Endothelial cell (in vitro differentiated cells): ENCODE measurements at places on chromosomes 6 and 20. TPM values are rescaled to one million over a fixed set of nuclear protein-coding genes. Genes with fewer than 3 reads are reported as not detected.
A peak's percentile ranks its signal among the peaks of the same experiment; 100 is the strongest.

PTPRA gene
- total RNA-seq = 59.9 TPM

DNA sequence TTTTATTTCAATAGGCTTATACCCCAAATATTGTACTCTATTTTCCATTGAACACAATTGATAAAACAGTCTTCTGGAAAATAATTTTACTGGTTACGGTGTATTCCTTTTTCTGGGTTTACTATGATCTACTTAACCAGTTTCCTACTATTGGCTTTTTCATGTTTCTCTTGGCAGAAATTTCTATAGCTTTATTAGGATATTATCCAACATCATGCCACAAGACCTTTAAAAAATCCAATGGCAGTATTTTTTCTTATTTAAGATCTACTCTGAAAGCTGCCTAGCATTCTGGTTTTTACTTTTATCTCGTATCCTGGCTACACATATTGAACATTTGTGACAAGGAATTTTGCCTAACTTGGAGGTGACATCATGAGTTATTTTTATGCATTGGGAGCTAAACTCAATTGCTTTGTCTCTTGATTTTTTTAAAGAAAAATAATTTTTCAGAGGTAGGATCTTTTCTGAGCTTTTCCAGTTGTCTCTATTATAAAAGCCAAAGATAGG lies 45.5 kb downstream of the SLC9A8 start:
- peaks cover 19% of the 10 kb centered on the region for H3K36me3 ChIP-seq
- H3K4me1 ChIP-seq = peaks cover 3% of the 10 kb centered on the region
- DNase-seq = no peak
- H3K27ac ChIP-seq = no peak overlapping the region
- peaks cover 1% of the 10 kb centered on the region for H3K27me3 ChIP-seq

DNA sequence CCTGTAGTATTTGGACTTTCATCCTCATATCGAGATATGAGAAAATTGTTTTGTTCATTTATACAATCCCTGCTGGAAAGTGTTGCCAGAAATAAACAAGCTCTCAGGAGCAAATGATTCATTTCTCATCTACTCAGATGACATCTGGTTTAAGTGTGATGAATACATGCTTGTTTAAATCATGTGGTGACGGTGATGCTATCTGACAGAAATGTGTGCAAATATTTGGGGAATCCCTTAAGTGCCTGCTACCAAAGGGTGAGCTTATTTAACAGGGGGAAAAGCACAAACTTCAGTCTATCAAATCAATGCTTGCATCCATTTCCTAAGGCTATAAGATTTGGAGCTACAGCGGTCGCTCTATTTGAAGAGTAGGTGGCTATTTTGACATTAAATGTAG lies 368.3 kb upstream of the SASH1 start:
- no peak for DNase-seq
- no peak overlapping the region for H3K4me3 ChIP-seq
- H3K27me3 ChIP-seq = no peaks in the 10 kb centered on the region
- H3K4me1 ChIP-seq = no peaks in the 10 kb centered on the region
- no peaks in the 10 kb centered on the region for H3K36me3 ChIP-seq

DNA sequence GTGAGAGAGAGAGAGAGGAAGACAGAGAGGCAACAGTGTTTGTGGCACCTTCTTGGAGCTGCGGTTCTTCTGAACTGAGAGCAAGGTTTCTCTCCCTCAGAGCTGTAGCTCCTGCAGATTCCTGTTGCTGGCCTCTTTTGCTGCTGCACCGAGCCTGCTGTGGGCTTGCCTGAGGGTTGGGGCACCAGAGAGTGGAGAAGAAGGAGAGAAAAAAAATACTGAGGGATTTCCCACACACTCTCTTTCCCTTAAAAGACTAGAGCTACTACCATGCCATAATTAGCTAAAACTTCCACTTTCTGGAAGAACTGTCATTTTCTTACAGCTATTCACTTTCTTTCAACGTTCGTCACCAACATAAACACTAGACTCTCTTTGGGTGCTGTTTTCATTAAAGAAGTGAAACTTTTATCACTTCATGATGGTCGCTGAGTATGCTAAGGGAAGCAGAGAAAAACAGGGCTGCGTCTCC lies 18.2 kb upstream of the ECI2 start:
- DNase-seq = no peak
- H3K36me3 ChIP-seq = no peaks in the 10 kb centered on the region
- H3K27me3 ChIP-seq = peaks cover 1% of the 10 kb centered on the region
- peaks cover 9% of the 10 kb centered on the region for H3K4me1 ChIP-seq
- H3K4me3 ChIP-seq = no peak overlapping the region

DNA sequence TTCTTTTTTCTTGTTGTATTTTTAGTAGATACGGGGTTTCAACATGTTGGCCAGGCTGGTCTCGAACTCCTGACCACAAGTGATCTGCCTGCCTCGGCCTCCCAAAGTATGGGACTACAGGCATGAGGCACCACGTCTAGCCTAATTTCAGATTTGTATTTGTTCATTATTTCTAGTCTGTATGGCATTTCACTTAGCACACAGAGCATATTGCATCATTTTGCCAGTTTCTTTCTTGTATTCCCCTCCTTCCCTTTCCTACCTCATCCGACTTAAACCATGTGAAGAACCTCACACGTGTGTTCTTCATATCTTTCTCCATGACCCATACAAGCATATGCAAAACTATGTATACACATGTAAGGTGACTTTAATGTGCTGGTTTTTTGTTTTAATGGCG lies 470.0 kb downstream of the CBLN4 start:
- no peaks in the 10 kb centered on the region for H3K27me3 ChIP-seq
- DNase-seq = no peak
- peaks cover 3% of the 10 kb centered on the region for H3K36me3 ChIP-seq
- no peak overlapping the region for H3K27ac ChIP-seq
- H3K4me1 ChIP-seq = no peaks in the 10 kb centered on the region
- H3K4me3 ChIP-seq = no peak overlapping the region

- DNase-seq = no peak
- no peaks in the 10 kb centered on the region for H3K36me3 ChIP-seq
- no peak overlapping the region for H3K27ac ChIP-seq
- H3K27me3 ChIP-seq = no peaks in the 10 kb centered on the region
- H3K4me1 ChIP-seq = peaks cover 12% of the 10 kb centered on the region
These were observed 67.3 kb upstream of the JAG1 start for GRCh38 chr20:10741060-10741459.

GRCh38 chr6:5764401-5764955 lies 242.2 kb downstream of the NRN1 start:
- H3K36me3 ChIP-seq = peaks cover 10% of the 10 kb centered on the region
- DNase-seq = no peak
- H3K4me1 ChIP-seq = peaks cover 4% of the 10 kb centered on the region
- H3K27ac ChIP-seq = no peak overlapping the region
- H3K4me3 ChIP-seq = no peak overlapping the region

DNA sequence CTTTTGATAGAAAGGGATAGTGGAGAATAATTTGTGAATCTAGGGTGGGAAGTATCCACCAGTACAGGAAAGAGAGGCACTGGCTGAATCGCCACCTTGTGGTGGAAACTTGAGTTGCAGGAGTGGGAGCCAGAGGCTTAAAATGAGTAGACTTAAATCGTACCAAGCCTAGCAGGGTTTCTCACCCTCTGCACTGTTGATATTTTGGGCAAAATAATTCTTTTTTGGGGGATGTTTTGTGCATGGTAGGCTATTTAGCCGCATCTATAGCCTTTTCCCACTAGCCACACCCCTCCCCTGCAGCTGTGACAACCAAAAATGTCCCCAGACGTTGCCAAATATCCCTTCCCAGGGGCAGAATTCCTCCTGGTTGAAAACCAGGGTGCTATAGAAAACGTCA lies 119.1 kb downstream of the DHX35 start:
- H3K27me3 ChIP-seq = peaks cover 6% of the 10 kb centered on the region
- H3K4me3 ChIP-seq = no peak overlapping the region
- no peak overlapping the region for H3K27ac ChIP-seq
- peaks cover 6% of the 10 kb centered on the region for H3K4me1 ChIP-seq
- peak; percentile 90 for DNase-seq

DNA sequence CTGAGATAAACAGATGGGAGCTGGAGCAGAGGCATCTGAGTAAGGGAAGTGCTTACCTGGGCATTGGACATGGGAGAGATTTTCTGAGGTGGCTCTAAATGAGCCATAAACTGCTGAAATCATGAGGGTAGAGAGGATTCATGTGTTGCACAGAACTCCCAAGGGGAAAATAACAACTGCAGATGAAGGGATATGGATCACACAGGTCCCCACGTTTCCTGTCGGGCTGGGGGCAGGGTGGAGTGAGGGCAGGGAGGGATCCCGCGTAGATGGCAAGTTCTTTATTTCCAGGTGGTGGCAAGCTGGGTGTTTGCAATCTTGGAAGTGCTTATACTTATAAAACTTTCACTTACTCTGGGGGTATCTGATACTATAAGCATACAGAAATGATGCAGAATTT lies 422.6 kb upstream of the FLRT3 start:
- no peak overlapping the region for H3K27ac ChIP-seq
- peaks cover 13% of the 10 kb centered on the region for H3K4me1 ChIP-seq
- no peaks in the 10 kb centered on the region for H3K36me3 ChIP-seq
- peaks cover 1% of the 10 kb centered on the region for H3K27me3 ChIP-seq
- DNase-seq = no peak
- H3K4me3 ChIP-seq = no peak overlapping the region

DNA sequence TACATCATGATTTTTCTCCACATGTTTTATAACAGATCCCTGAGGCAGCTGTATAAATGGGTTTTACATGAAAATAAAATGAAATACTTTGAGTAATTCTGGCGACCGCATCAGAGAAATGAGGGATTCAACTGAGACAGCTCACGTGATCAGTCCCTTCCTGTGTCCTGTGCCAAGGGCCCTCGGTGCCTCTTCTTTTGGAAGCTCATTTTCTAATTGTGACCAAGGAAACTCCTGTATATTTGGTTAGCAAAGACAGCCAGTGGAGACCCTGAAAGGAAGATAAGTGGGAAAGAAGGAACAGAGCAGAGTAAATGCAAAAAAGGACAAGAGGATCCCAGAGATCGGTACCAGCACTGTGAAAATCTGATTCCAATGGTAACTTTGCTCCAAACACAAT lies 129.9 kb downstream of the FYN start:
- H3K36me3 ChIP-seq = peaks cover 45% of the 10 kb centered on the region
- no peak overlapping the region for H3K4me3 ChIP-seq
- no peak for DNase-seq
- peak overlapping the region; percentile 61 for H3K27ac ChIP-seq

DNA sequence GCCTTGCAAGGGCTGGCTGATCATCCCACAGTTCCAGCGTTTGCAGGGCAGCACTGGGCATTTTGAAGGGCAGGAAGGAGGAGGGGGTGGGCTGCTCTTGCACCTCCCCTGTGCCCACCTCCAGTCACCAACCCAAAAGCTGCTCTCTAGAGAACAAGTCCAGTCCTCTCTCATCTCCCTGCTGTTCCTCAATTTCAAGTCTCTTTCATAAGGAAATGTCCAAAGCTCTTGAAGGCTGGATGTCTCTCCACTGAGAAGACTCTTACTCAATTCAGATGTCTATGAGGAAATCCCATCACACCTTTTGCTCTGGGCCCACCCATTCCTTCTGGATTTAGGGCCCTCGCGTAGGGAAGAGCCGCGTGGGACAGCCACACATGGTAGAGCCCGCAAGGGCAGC lies 31.7 kb downstream of the WRNIP1 start:
- peaks cover 14% of the 10 kb centered on the region for H3K36me3 ChIP-seq
- H3K4me1 ChIP-seq = peaks cover 27% of the 10 kb centered on the region
- H3K27ac ChIP-seq = no peak overlapping the region
- no peak overlapping the region for H3K4me3 ChIP-seq

- H3K4me3 ChIP-seq = no peak overlapping the region
- H3K27ac ChIP-seq = no peak overlapping the region
- H3K27me3 ChIP-seq = peaks cover 7% of the 10 kb centered on the region
- H3K36me3 ChIP-seq = peaks cover 11% of the 10 kb centered on the region
- H3K4me1 ChIP-seq = no peaks in the 10 kb centered on the region
- no peak for DNase-seq
These were observed 16.9 kb downstream of the LAMA5 start for GRCh38 chr20:62350098-62350628.

- H3K4me3 ChIP-seq = no peak overlapping the region
- H3K27me3 ChIP-seq = peaks cover 3% of the 10 kb centered on the region
- DNase-seq = no peak
- H3K27ac ChIP-seq = no peak overlapping the region
These were observed 56.5 kb upstream of the ADTRP start for GRCh38 chr6:11835065-11835464.

DNA sequence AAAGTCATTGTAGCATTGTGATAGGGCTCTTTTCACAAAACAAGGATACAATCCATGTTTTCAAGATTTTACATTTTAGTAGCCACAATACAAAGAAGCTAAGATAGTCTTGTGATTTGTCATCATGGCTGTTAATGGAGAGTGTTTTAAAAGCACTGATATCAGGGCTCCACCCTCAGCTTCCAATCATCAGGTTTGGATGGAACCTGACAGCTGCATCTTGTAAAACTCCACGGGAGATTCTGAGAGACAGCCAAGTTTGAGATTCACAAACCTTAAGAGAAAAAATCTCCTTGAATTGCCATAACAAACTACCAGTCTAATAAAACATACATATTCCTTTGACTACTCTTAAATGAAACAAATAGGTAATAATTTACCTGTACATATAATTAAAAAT lies 280.2 kb downstream of the ESR1 start:
- H3K4me1 ChIP-seq = no peaks in the 10 kb centered on the region
- H3K27me3 ChIP-seq = peaks cover 6% of the 10 kb centered on the region
- H3K27ac ChIP-seq = no peak overlapping the region
- DNase-seq = no peak
- no peak overlapping the region for H3K4me3 ChIP-seq

DNA sequence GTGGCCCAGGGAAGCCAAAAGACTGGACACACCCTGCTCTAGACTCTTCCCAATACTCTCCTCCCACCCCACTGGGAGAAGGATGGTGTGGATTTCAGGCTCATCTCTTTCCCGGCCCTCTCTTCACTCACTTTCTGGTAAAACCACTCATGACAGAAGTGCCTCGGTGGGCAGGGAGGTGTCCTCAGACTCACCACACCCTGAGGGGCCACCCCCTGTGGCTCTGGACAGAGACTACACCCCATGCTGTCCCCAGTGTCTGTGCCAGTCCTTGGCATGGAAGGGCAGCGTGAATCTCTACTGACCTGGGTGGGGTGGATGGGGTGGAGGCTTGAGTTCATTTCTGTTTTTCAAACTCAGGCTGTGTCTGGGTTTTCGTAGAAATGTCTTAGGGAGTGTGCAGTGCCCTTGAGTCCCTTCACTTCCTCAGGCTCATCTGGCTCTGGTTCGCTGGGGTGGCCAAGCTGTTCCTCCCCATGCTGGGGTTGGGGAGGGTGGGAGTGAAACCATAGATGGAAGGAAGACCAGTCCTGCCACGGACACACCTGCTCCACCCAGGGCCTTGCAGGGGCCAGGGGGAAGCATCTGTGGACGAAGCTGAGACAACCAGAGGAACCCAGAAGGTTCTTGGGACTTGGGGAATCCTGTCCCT lies 59.1 kb downstream of the EZR start:
- peaks cover 6% of the 10 kb centered on the region for H3K36me3 ChIP-seq
- H3K27me3 ChIP-seq = peaks cover 11% of the 10 kb centered on the region
- no peaks in the 10 kb centered on the region for H3K4me1 ChIP-seq
- DNase-seq = no peak
- no peak overlapping the region for H3K27ac ChIP-seq
